Posterior cingulate gyrus (tissue), 11 donors: ENCODE measurements at places on chromosomes 7 and 10.

GRCh38 chr10:8254350-8254749, 199.9 kb downstream of the GATA3 start:
- DNase-seq: no peak

DNA sequence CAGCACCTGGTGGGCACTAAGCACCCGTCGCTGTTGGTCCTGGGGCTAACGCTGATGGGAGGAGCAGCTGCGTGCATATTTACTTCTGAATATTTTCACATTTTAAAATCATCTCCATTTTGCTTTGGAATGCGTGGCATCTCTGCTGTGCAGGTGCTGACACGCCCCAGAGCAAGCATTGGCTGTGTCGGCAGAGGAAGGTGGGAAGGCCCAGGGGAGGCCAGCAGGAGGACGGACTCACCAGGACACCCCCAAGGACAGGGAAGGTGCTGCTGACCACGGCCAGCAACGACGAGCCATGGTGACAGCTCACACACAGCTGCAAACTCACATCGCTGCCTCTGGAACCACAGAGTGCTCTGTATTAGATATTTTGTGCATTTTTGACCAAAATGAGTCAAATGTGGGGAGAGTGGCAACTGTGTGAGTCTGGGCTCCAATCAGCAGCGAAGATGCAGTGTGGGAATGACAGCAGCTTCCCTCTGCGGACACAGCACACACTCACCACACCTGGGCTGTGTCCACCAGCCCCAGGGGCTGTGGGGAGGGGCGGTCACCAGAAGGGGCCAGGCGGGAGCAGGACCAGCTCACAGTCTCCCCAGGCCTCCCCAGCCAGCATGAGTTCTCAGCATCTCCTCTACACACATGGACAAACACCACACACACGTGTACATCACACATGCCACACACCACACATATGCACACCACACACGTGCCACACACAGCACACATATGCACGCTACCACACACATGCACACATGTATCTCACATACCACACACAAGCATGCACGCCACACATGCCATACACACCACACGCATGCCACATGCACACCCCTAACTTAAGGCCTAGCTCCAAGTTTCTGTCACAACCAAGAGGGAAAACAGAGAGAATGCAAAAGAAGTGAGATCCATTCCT, 58.2 kb downstream of the PTPRN2 start:
- DNase-seq: no peak

GRCh38 chr10:72754275-72755032, 62.5 kb downstream of the MCU start:
- DNase-seq: no peak

GRCh38 chr7:105060923-105061322, 46.9 kb downstream of the KMT2E start:
- DNase-seq: no peak

DNA sequence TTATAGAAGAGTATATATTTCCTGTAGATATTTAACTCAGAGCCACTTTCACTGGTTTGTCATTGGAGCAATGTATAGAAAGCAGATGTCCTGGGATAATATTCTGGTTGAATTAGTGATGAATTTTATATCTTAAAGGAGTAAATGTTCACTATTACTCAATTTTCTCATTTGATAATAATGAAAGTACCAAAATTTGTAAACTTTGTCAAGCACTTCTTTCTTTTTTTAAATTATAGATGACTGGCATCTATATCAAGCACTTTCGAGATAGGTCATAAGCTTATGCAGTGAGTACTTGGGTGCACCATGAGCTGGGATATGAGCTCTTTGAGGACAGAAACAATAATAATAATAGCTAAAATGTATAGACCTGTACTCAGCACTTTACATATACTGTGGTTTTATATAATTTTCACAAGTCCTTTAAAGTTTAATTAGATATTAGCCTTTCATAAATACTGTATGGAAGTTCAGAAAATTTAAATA, 11.3 kb downstream of the RSBN1L start:
- no peak for DNase-seq

DNA sequence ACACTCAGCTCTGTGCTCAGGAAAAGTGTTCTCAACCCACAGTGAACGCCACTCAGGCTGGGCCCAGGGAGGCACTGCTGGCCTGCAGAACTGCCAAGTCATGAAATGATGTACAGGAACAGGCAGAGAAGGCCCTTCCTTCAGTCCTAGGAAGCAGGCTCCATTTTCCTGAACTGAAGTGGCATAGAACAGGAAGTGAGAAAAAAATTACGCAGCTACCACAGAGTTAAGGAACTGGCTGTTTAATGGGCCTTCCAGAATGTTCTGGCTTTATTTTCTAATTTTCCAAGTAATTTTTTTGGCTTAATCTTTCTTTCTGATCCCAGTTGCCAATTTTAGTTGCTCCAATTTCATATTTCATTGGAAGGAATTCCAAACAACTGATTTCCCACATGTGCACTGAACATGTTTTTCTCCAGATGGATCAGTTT, 39.3 kb downstream of the LRRC18 start:
- no peak for DNase-seq

GRCh38 chr7:140390034-140390433, 8.3 kb downstream of the SLC37A3 start:
- DNase-seq: no peak

GRCh38 chr10:92876509-92877036, 28.3 kb downstream of the EXOC6 start:
- DNase-seq: no peak

DNA sequence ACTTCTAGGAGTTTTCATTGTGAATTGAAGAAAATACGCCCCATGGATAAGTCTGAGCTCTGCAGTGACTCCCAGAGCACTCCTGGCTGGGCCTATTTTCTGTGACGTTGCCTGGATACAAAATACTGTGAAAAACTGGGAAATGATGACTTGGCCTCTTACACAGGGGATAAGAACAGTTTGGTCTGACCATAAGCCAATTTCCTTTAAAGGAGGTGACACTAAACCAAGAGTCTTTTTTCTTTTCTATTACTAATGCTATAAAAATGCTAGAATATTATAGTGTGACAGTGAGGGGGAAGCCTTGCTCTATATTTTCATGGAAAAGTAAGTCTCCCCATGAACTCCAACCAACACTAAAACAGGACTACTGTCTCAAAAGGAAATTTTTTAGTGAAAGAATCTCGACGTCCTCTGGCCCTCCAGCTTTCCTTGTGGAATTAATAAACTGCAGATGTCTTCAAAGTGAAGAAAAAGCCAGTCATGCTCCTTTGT, 45.5 kb downstream of the MYOF start:
- no peak for DNase-seq

DNA sequence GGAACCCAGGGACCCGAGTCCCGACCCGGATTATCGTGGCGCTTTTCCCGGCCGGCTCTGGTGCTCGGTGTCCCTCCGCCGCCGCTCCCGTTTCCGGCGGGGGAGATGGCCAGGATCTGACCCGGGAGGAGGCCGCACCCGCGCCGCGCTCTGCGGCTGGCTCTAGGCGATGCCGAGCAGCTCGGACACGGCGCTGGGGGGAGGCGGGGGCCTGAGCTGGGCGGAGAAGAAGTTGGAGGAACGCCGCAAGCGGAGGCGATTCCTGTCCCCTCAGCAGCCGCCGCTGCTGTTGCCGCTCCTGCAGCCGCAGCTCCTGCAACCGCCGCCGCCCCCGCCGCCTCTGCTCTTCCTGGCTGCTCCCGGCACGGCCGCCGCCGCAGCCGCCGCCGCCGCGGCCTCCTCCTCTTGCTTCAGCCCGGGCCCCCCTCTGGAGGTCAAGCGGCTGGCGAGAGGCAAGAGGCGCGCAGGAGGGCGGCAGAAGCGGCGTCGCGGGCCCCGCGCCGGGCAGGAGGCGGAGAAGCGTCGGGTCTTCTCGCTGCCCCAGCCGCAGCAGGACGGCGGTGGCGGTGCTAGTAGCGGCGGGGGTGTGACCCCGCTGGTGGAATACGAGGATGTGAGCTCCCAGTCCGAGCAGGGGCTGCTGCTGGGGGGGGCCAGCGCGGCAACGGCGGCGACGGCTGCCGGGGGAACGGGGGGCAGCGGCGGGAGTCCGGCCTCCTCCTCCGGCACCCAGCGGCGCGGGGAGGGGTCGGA, 593 bp downstream of the CDK13 start:
- DNase-seq: peak; percentile 37

DNA sequence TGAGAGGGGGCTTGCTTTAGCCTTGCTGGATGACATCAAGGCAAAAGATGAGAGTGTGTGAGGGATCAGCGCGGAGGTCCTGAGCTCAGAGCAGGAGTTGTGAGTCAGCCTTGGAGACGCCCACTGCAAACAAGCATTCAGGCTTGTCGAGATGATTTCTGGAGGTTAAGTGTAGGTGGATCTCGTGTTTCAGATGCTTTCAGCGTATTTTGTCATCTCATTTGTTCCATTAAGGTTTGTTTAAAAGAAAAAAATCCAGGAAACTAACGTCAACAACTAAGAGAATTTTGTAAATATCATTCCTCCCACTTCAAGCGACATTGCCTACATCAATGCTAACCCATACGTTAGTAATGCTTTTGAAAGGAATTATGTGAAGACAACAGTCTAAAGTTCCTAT, 715.4 kb upstream of the NRP1 start:
- no peak for DNase-seq

GRCh38 chr7:155951554-155952158, 139.4 kb upstream of the SHH start:
- no peak for DNase-seq

DNA sequence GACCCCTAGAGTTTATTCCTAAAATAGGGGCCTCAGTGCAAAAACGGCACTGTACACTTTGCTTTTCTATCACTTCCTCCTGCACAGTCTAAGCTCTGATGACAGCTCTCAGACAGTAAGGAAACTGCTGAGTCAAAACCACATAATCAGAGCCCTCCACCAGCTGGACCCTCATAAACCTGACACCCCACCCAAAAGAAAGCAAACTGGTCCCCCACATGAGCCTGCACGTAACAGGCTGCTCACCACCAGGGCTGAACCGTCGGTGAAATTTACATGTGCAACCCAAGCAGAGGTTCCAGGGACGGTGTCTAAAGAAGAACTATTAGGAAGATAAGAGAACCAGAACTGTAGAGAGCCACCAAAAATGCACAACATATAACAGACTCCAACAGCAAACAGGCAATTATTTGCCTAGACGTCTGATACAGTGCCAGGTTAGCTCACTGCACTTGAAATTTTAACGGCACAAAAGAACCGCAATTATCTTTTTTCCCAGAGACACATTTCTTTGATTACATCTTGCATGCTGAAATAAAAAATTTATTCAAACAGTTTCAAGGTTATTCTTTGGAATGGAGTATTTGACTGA, 19.6 kb downstream of the SGMS1 start:
- DNase-seq: no peak

DNA sequence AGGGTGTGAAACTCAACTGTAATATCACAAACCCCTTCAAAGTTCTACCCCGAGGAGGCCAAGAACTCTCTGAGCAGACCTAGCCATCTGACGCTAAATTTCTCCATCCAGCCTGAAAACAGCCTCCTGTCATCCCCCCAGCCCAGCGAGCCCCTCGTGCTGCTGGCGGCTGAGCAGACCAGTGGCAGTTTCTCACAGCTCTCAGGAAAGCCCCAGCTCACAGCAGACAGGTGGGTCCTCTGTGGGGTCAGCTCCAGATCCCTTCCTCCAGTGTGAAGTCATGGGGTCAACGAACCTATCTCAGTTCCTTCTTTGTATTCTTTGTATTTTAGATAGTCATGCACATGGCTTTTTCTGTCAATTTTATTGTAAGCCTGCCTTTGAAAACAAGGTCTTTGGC, 7.8 kb downstream of the GARIN1A start:
- DNase-seq: no peak

- no peak for DNase-seq
Measured at GRCh38 chr7:50620433-50620832, 55.2 kb upstream of the DDC start.

- DNase-seq: peak; percentile 8
Measured at GRCh38 chr10:62297857-62298256, 29.2 kb upstream of the RTKN2 start.

- DNase-seq: no peak
Measured at GRCh38 chr10:3925184-3925583, 140.2 kb upstream of the KLF6 start.

DNA sequence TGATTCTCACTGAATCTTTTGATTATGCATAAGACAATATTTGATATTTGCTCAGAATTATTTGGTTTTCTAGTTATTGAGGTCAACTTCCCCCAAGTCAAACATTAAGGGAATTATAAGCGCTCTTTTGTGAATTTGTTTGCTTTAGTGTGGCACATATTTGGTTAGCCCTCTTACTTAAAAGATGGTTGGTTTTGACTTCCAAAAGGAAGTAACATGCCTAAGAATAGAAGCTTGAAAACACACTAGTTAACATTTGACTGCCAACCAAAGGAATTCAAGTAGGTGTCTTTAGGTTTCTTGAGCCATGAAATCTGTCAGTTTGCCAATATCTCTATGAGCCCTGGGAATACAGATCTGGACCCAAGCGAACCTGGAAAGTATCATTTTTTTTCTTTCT, 24.9 kb downstream of the STEAP4 start:
- no peak for DNase-seq

DNA sequence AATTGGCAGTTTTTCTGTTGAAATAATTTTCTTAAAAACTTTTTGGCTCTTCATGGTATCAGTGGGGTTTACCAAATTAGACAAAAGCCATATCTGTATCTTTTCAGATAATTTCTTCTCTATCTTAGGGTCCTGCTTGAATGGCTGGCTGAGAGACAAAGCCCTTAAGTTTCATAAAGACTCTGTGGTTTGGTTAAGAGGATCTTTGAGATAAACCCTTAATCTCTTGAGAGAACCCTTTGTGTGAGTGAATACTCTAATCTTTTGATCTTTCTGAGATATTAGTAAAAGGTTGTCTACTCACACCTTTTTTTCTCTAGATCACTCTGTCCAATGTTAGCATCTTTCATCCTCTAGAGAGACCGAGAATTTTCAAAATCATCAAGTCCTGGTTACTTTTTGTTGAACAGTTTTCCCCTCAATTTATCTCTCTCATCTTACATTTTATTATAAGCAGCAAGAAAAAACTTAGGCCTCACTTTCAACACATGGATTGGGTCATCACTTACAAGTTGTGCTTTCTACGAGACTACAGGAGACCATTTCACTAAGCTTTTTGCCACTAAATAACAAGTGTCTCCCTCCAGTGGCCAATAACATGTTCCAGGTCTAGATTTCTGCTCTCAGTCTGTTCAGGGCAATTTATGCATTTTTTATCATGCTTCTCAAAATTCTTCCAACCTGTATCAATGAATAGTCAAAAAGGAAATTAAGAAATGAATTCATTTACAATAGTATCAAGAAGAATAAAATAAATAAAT, 28.4 kb downstream of the DNAJC9 start:
- no peak for DNase-seq
